ENCODE measurements at places on chromosomes 16 and 17.

GRCh38 chr16:84647828-84648594 lies at the start of gene KLHL36:
KLHL36 (plus strand) TSS chr16:84648511; CDS start chr16:84650868, 2,357 bp downstream.
- DNase-seq, result no peak

DNA sequence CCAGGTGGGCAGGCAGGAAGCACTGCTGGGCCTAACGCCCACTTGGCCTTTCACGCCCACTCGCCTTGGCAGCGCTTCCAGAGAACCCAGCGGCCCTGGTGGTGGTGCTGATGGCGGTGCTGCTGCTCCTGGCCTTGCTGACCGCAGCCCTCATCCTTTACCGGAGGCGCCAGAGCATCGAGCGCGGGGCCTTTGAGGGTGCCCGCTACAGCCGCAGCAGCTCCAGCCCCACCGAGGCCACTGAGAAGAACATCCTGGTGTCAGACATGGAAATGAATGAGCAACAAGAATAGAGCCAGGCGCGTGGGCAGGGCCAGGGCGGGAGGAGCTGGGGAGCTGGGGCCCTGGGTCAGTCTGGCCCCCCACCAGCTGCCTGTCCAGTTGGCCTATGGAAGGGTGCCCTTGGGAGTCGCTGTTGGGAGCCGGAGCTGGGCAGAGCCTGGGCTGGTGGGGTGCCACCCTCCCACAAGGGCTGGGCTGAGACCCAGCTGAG lies 64.7 kb downstream of the MRC2 start:
- DNase-seq, result no peak

GRCh38 chr16:35911899-35912298 lies 2452.5 kb downstream of the TP53TG3F start:
- DNase-seq, result no peak

DNA sequence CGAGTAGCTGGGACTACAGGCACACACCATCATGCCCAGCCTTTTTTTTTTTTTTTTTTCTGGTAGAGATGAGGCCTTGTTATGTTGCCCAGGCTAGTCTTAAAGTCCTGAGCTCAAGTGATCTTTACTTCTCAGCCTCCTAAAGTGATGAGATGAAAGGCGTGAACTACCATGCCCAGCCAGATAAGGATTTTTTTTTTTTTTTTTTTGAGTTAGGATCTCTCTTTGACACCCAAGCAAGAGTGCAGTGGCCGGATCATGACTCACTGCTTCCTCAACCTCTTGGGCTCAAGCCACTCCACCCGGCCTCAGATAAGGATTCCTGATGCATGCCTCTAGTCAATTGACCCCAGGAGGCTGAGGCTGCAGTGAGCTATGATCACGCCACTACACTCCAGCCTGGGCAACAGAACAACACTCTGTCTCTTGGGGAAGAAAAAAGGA lies 11.2 kb upstream of the PLEKHG4 start:
- DNase-seq, result no peak

DNA sequence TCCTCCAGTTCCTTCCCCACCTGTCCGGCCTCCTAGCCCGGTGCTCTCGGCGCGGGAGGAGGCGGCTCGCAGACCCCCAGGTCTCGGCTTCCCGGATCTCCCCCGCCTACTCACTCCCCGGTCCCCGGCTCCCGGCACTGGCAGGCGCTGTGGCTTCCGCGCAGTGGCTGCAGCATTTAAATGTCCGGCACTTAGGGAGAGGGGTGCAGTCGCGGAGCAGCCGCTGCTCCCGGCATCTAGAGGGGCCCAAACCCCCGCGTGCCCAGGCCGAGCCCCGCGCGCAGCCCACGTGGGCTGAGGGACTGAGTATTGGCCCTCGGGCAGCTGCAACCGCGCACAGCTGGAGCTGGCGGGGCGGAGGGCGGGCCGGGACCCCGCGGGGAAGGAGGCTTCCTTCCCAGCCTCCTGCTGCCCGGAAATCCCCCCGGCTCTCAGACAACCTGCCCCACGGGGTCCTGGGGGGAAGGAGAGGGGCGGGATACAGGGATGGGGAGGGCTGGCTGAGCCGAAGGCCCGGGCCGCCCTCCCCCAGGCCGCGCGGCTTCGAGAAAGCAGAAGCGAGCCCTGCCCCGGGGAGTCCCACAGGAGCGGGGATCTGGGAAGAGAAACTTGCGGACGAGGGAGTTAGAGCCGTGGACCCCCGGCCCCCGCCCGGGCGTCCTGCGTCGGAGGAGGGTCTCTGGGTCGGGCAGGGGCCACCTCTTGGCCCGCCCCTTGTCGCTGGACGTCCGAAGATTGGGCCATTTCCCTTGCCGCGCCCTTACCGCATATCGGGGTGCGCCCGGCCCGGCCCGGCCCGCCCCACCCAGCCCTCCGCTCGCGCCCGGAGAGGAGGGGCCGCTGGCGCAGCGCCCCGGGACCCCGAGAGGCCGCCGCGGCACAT lies at the start of gene MMP25:
Gene MMP25 (plus strand): TSS at position 804 of the 883 bp plus-strand sequence. CDS start 357 bp downstream, outside the sequence.
- no peak for DNase-seq

GRCh38 chr17:47102914-47103313 lies 86.2 kb downstream of the CDC27 start:
- no peak for DNase-seq

DNA sequence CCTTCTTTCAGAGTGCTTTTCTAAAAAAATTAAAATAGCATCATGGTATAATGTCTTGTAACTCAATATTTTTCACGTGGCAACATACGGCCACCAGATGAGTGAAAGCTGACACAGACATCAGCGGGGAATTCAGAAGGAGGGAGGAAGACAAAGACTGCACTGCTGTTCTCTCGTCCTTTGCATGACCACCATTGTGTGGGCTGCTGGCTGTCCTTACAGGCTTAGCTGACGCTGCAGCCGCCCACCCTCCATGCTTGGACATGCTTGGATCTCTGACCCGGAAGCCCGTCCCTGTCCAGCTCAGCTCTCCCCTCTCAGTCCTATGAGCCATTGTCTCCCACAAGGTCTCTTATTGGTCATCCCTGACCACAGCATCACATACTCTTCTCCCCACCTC lies 11.4 kb upstream of the MLYCD start:
- DNase-seq, result no peak

DNA sequence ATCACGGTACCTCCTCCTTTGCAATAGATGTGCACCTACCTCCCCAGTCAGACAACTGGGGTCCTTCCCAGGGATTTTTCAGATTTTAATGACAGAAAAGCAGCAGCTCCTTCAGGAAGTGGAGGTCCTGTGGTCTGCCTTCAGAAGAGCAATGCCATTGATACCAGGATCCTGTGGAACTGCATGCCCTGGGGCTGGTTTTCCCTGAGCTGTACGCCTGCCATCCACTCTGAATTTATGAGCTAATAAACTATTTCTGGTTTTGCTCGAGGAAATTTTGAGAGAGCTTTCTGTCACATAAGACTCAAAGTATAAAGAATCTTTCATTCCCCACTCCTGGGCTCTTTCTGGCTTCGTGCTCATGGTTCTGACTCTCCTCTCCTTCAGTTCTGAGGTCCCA lies 10.0 kb upstream of the CCL23 start:
- no peak for DNase-seq

- DNase-seq, result no peak
Measured at GRCh38 chr17:79125503-79125902, 50.9 kb downstream of the ENGASE start.

GRCh38 chr16:67528870-67529581 lies 397 bp downstream of the RIPOR1 start:
- no peak for DNase-seq

GRCh38 chr17:73278465-73279453 lies 17.1 kb upstream of the CPSF4L start:
- DNase-seq, result peak; percentile 30

DNA sequence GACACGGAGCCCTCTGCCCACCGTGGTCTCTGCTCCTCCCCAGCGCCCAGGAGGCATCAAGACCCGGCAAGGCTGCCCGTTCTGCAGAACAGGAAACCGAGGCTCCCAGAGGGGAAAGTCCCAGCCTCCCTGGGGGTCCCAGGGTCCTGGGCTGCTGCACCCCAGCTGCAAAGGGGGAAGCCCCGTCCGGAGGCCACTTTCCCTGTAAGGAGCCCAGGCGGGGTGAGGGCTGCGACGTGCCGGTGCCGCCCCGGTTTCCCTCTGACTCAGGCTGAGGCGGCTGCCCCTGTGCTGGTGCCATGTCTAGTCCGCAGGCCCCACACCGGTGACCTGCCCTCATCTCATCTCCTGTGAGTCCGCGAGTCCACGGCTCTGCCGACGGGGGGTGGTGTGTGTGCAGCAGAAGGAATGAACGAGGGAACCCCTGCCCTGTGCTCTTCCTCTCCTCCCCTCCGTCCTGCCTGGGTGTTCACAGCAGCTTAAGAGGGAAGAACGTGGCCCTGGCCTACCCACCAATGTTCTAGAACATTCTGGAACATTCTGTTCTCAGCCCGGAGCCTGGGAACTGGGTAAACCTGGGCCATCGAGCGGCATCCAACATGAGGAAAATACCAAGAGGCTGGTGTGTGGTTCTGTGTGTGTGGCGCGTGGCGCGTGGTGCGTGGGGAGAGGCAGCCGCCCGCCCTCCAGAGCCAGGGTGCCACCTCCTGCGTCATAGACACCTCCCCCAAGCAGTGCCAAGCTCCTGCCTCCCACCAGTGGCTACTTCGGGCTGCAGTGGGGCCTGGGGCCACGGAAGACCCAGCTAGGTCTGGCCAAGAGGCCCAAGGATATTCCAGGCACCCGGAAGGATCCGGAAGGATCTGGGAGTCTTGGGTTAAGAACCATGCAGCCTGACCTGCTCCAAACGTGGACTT lies 7.0 kb upstream of the CBFA2T3 start:
- no peak for DNase-seq

GRCh38 chr17:20995873-20996723 lies 46.7 kb downstream of the USP22 start:
- DNase-seq, result no peak

GRCh38 chr16:53054670-53055485 lies at the start of gene CHD9:
CHD9 (plus strand) TSS chr16:53054991; CDS start chr16:53156090, 101,099 bp downstream.
- DNase-seq, result peak; percentile 69

- no peak for DNase-seq
Measured at GRCh38 chr17:41535764-41536481, 7.8 kb upstream of the KRT19 start.

- no peak for DNase-seq
Measured at GRCh38 chr17:55492781-55493341, 18.4 kb downstream of the SMIM36 start.

DNA sequence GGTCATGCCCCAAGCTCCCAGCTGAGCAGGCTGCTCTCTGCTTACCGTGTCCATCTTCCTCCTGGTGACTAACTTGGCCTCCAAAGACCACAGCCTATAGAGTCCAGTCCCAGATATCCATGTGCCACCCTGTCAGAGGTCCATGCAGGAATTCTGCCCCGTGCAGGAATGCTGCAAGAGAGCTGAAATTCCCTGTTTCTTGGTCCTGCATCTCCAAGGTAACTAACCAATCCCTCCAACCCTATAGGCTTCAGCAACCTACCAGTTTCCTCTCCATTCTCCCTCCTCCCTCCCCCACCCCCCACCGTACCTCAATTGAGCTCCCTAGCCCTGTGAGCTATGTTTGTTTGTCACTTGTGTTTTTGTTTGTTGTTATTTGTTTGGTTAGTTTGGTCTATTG lies 9.6 kb upstream of the MKS1 start:
- DNase-seq, result no peak

GRCh38 chr16:31402687-31403086 lies 9.6 kb downstream of the ITGAD start:
- no peak for DNase-seq

GRCh38 chr16:73545755-73546154 lies 497.8 kb upstream of the ZFHX3 start:
- DNase-seq, result no peak

DNA sequence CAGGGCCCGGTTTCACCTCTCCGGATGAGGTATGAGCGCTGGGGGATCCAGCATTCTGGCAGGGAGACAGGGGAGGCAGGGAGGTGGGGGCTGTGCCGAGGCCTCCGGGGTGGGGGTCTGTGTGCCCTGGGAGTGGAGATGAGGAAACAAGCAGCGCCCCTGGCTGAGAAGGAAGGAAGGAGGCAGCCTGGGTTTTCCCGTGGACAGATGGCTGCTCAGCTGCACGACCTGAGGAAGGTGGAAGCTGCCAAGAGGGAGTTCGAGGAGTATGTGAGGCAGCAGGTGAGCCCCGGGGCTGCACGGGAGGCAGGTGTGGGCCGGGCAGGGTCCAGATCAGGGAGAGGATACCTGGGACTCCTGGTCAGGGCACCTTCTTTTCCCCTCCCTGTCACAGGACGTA lies 4.3 kb downstream of the RNF112 start:
- DNase-seq, result no peak

GRCh38 chr16:57679016-57679415 lies 10.9 kb downstream of the ADGRG3 start:
- no peak for DNase-seq

DNA sequence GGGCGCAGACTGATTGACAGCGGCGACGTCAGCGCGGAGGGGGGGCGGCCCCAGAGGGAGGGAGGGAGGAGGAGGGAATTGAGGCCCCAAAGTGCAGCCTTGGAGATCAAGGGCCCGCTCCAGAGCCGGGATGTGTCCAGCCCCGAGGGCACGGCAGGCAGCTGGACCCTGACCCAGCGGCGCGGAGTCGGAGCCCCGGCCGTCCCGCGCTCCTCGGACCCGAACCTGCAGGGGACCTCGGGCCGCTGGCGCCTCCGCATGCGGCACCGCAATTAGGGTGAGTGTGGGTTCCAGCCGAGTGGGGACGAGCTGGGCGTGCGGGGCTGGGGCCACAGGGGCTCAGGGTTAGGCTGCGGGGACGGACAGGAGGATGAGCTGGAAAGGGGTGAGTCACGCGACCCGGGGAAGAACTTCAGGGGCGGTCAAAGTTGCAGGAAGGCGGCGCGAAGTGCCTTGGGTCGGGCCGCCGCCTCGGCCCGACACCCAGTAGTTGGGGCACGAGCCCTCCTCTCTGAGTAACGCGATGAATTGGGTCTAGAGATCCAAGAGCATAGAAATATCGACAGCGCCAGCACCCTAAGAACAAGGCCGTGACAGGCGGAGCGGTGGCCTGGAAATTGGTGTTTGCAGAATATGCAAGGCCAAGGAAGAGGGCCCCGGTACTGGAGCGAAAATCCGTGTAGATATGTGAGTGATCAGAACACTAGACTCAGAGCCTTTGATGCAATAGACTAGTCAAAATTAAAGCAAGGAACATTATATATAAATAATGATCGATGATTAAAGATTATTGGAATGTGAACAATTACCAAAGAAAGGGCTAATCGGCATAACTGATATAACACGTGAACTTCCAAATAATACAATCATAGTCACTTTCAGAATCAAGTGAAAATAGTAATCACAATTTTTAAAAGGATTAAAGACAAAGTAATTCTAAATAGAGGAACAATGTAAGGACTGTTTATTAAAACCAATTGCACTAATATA lies at the start of gene TBX4:
Gene TBX4 (plus strand): TSS at position 122 of the 990 bp plus-strand sequence. CDS start 4,069 bp downstream, outside the sequence.
- DNase-seq, result no peak

All from NCI-H510A (cell line).